ENCODE measurements at places on chromosomes 12 and 14.

GRCh38 chr12:76929499-76929898 lies 50.7 kb upstream of the CSRP2 start:
- DNase-seq, result no peak

DNA sequence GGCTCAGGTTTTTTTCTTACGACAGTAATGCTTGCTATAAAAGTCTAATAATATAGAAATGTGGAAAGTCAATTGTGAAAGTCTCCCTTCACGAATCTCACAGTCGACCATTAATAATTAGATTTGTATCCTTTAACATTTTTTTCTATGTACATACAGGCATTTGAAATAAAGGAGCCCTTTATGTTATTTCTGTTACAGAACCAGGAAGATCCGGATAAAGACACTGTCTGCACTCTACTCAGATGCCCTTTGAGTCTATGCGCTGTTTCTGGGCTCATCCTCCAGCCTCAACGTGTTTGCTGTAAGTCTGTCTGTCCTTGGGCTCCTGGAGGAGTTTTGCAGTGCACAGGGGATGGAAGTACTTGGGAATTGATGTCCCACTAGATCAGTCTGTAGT lies 212.2 kb upstream of the ATP2B1 start:
- DNase-seq, result no peak

- no peak for DNase-seq
These were observed 99.5 kb downstream of the EGLN3 start for GRCh38 chr14:33851366-33851765.

GRCh38 chr14:87325741-87326140 lies 667.2 kb downstream of the GALC start:
- DNase-seq, result peak; percentile 34

DNA sequence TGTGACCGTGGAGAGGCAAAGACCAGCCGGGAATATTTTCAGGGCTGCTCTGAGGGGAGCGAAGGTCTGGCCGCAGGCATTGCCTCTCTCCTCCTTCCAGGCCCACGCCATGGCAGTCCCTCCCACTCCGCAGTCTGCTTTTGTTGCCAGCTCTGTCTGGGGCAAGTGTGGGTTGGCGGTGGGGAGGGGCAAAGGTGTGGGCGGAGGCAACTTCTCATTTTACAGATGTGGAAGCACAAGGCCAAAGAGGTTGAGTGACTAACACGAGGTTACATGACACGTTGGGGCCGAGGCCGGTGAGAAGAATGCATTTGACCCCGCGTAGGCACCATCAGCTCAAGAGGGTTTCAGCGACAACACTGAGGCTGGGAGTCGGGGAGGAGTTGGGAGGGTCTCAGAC lies 6.1 kb upstream of the FAIM2 start:
- DNase-seq, result no peak

DNA sequence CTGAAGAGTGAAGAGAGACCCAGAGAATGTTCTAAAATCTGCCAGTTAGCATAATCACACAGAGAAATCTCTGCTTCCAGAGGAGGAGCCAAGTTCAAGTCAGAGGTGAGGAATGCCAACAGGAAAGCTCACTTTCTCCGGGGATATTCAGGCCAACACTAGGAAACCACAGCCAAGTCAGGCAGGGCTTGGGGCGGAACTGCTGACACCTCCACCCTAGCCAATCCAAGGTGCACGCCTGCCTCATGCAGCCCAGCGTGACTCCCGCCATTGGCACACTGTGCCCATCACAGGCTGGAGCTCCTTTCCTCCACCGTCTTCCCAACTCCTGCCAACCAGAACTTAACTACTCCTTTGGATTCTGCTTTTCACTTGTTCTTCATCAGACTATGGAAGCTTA lies 374.3 kb upstream of the CCDC196 start:
- DNase-seq, result no peak

DNA sequence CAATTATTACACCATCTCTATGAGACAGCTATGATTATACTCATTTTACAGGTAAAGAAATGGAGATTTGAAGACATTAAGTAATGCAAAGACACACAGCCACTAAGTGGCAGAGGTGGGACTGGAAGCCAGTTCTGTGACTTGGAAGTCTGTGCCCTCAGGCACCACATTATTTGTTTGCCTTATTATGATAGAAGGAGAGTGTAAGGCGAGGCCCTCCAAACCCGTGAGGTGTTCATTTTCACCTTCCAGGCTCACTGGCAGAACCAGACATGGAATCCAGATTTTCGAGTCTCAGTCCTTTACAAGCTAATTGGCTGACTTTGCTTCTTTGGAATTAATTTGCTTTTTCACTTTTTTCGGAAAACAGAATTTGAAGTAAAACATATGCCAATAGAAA lies 107.9 kb downstream of the CAND1 start:
- DNase-seq, result no peak

DNA sequence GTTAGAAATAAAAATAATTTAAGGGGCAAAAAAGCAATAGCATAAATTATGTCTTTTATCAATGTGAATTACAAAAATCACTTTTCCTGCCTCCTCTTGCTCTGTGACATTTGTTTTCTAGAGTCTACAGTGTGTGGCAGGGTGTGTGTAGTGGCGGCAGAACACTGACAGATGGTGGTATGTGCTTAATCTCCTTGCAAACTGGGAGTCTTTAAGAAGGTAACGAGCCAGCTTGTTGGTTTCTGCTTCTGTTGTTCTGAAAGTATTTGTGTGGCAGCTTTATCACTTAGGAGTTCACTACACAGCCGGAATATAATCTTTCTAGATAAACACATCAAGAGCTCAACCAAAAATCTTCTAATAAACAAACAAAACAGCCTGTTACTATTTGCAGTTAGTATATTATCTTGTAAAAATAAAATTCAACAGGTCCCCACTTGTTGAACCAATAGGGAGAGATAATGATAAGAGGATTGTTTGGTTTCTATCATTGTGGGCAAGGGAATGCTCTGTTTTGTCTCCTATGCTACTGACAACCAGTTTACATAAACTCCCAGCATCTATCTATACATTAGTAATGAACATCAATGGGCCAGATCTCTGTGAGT lies 13.0 kb downstream of the CDKL1 start:
- DNase-seq, result peak; percentile 69

DNA sequence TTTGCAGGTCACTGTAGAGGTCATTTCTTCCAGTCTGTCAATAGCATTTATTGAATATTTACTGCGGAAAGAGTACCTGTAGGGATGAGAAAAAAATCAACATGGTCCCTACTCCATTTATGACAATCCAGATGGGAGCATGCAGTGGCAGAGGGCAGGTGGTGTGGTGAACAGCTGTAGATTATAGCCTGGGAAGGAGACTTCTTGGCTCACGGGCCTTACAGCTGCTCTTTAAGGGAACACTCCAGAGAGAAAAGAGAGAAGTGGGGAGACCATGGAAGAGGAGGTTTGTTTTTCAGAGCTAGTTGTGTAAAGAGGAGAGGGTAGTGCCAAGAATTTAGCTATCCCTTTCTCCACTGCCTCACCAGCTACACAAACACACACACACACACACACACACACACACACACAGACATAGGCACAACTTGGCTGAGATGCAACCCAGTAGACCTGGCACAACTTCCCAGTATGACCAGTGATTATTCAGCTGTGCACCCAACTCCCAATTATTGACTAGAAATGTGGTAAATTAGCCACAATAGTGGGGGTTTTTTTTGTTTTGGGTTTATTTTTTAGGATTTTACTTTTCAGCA lies 41.0 kb downstream of the GPHB5 start:
- no peak for DNase-seq

GRCh38 chr12:11718768-11719253 lies 69.3 kb downstream of the ETV6 start:
- DNase-seq, result peak; percentile 11

DNA sequence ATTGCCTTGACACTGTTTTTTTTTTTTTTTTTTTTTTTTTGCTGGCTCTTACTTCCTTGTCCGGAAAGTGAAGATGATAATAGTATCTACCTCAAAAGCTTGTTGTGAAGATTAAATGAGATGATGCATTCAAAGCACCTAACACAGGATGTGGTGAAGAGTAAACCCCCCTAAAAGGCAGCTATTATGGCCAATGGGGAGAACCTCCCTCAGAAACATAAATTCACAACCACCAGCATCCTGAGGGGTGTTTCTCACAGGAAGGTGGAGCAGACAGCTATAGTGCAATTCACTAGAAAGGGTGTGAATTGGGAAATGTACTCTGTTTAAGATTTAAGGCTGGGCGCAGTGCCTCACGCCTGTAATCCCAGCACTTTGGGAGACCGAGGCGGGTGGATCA lies 85.4 kb upstream of the CRY1 start:
- no peak for DNase-seq

DNA sequence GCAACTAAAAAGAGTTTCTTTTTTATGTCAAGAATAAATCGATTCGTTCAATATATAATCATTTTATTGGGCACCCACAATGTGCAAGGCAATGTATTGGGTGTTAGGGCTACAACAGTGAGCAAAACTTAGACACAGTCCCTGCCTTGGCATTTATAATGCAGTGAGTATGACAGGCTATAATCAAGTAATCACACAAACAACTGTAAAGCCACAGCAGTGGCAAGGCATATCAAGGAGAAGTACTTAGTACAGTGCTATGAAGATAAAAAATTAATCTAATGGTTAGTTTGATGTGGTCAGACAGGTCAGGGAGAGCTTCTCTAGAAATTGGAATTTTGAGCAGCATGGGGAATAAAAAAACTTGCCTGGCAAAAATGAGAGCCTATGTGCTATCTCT lies 39.5 kb upstream of the OTOGL start:
- DNase-seq, result no peak

GRCh38 chr12:28184375-28184774 lies 5.9 kb upstream of the CCDC91 start:
- DNase-seq, result no peak

DNA sequence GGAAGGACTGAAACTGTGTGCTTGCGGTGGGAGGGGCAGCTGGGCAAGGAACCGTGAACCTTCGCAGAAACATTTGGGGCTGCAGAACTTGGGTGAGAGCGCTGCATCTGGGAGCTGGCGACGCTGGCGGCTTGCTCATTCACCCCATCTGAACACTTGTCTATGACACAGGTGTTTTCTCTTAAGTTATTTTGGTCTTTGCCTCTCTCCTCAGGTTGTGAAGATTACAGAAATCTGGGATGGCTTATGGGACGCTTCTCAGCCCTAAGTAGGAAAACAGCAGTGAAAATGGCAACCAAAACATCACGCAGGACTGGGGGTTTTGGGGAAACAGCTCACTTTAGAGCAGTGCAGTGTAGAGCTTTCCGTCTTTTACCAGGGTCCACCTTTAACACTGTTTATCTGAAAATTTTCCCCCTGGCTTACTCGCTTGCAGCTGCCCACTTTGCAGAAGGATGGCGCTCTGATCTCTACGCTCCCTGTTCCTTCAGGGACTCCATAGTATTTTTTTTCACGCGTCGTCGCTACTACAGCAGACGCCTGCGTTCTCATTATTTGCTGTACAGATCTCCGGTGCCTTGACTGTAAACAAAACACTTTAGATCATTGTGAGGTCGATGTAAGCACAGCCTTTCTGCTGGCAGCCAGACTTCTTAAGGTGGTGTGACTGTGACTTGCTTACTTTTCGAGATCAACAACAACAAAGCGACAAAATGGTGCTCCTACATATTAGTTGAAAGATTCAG lies 2.7 kb upstream of the CDKN1B start:
- peak; percentile 48 for DNase-seq

- no peak for DNase-seq
These were observed 264.0 kb downstream of the FUT8 start for GRCh38 chr14:65676361-65677014.

DNA sequence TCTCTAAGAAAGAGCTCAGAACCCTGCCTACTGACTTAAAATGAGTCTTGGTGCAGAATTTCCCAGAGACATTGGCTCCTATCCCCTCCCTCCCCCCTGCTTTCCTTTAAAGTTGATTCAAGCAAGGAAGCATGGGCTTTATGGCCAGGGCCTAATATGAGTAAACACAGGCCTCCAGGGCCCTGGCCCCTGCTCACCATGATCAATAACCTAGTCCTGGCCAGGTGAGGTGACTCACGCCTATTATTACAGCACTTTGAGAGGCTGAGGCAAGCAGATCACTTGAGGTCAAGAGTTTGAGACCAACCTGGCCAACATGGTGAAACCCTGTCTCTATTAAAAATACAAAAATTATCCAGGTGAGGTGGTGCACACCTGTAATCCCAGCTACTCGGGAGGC lies 165.1 kb upstream of the TMCC3 start:
- DNase-seq, result no peak

GRCh38 chr12:132407992-132408391 lies 78.6 kb upstream of the GALNT9 start:
- no peak for DNase-seq

DNA sequence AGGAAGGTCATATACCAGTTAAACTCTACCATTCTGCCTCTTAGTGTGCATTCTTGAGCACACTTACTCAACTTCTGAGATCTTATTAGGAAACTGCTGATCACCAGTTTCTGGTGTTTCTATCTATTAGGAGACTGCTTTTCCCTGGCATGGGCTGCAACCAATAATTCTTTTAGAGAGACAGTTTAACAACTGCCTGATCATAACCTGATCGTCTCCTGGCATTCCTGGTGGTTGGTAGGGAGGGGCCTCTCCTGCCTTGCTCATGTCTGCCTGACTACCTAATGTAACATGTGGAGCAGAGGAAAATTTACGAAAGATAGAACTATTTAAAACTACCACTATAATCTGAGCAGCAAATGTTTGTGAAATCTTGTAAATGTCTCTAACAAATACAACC lies 75.3 kb upstream of the MGAT4C start:
- DNase-seq, result no peak

DNA sequence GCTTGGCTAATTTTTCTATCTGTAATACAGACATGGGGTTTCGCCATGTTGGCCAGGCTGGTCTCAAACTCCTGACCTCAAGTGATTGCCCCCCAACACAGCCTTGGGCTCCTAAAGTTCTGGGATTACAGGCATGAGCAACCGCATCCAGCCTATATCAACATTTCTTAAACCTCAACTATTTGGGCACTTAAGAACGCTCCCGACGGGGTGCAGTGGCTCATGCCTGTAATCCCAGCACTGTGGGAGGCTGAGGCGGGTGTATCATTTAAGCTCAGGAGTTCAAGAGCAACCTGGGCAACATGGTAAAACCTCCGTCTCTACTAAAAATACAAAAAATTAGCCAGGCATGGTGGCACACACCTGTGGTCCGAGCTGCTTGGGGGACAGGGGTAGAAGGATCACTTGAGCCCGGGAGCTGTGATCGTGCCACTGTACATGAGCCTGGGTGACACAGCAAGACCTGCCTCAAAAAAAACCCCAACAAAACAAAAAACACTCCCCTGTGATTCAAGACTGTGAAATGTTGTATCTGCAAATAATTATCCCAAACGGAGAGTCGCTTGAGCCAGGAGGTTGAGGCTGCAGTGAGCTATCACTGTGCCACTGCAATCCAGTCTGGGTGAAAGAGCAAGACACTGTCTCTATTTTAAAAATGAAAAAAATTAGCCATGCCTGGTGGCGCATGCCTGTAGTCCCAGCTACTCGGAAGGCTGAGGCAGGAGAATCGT lies 21.5 kb downstream of the PPTC7 start:
- DNase-seq, result no peak

- no peak for DNase-seq
These were observed 33.7 kb upstream of the DLK1 start for GRCh38 chr14:100692859-100693558.
